ENCODE measurements at places on chromosomes 7 and 10.

DNA sequence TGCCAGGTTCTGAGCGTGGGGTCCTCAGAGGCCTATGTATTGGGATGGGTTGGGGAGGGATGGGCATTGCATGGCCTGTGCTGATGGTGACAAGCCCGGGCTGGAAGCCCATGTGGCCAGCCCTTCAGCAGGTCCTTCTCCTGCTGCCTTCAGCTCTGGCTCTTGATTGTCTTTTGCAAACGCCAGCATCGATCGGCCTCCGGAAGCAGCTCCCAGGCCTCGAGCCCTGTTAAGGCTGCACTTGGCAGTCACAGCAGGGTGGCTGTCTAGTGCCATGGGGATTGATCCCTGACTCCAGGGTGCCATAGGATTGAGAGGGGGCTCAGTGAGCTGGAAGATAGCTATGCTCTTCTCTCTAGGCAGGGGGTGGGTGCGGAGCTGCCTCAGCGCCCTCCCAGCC is 51.4 kb downstream of the CDH23 start:
- no peak overlapping the region for H3K4me3 ChIP-seq
- H3K36me3 ChIP-seq: no peaks in the 10 kb centered on the region
- H3K4me1 ChIP-seq: no peaks in the 10 kb centered on the region
- H3K27ac ChIP-seq: no peak overlapping the region
- DNase-seq: no peak

DNA sequence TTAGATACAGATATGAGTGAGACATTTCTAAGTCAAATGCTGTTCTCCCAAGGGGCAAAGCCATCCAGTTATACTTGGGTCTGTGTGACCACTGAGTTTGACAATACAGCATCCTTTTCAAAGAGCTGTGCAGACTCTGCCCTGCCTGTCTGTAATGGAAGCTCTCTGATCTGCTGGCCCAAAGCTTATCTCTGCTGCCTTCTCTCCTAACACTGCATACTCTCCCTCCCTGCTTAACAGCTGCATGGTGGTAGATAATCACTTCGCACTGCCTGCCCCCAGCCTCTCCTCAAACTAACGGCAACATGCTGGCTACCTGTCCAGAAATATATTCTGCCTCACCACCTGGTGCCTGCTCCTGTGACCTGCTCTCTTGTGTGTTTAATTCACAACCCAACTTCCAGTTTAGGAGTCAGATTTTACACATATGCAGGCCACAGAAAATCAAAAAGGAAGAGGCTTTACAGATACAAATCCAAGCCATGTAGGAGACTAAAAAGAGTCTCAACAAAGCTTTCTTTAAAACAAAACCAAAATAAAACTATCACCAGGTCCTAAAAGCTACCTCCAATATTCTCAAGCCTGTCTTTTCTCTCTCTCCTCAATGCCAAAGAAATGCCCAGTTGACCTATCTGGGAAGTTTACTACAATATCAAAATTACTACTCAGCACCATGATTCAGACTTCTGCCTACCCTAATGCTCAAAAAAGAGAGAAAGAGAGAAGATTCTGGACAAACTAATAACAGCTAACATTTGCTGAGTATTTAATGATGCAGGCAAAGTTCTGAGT is 145.6 kb downstream of the RELN start:
- H3K36me3 ChIP-seq: no peaks in the 10 kb centered on the region
- DNase-seq: no peak
- no peak overlapping the region for H3K4me3 ChIP-seq
- H3K27ac ChIP-seq: no peak overlapping the region
- no peaks in the 10 kb centered on the region for H3K4me1 ChIP-seq
- H3K27me3 ChIP-seq: no peaks in the 10 kb centered on the region

DNA sequence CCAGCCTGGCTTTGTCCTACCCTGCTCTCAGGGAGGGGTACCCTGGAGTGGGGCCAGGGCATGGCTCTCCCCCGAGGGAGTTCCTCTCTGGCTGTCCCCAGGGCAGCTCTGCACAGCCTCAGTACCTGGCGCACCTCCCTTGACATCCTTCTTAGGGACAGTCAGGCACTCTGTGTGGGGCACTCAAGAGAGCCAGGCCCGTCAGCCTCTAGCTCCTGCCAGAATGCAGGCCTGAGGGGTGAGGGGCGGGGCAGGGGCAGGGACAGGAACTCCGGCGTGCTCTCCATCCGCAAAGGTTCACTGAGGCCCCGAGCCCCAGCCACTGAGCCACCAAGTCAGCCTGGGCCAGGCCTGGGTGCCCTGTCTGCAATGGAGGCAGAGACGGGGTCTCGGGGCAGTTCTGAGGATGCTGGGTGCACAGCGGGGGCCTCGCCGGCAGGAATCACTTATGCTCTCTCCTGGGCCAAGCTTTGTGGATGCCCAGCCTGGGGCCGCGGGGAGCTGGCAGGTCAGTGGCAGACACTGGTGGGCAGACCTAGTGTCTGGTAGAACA is 10.1 kb downstream of the LIMK1 start:
- no peak for DNase-seq
- peak overlapping the region; percentile 91 for H3K27ac ChIP-seq
- H3K27me3 ChIP-seq: no peaks in the 10 kb centered on the region
- peak overlapping the region; percentile 60 for H3K4me3 ChIP-seq
- peaks cover 7% of the 10 kb centered on the region for H3K36me3 ChIP-seq

GRCh38 chr7:158085741-158086695 is 501.6 kb downstream of the PTPRN2 start:
- no peak overlapping the region for H3K4me3 ChIP-seq
- H3K36me3 ChIP-seq: no peaks in the 10 kb centered on the region
- H3K4me1 ChIP-seq: no peaks in the 10 kb centered on the region
- DNase-seq: no peak
- H3K27me3 ChIP-seq: peaks cover 3% of the 10 kb centered on the region

GRCh38 chr10:81873231-81873931 is 1.6 kb upstream of the NRG3 start:
- no peak overlapping the region for H3K4me3 ChIP-seq
- peaks cover 25% of the 10 kb centered on the region for H3K27me3 ChIP-seq
- no peak for DNase-seq
- peaks cover 15% of the 10 kb centered on the region for H3K4me1 ChIP-seq
- H3K27ac ChIP-seq: no peak overlapping the region

DNA sequence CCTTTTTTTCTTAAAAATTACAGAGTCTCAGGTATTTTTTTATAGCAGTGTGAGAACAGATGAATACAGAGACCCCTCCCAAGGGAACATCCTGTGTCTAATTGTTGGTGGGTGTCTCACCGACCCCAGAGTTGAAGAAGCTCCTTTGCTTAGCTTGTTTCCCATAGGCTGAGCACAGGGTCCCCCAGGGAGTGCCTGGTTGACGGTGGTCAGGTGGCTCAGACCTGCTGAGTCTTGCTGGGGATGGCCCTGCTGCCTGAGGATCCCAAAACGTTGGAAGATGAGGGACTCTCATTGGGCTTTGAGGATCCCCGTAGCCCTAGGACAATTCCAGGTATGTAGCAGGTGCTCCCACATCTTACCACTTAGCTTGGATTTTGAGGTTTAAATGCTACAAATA is 19.5 kb downstream of the SCART1 start:
- no peak for DNase-seq
- H3K4me1 ChIP-seq: no peaks in the 10 kb centered on the region
- H3K27ac ChIP-seq: peak overlapping the region; percentile 46

DNA sequence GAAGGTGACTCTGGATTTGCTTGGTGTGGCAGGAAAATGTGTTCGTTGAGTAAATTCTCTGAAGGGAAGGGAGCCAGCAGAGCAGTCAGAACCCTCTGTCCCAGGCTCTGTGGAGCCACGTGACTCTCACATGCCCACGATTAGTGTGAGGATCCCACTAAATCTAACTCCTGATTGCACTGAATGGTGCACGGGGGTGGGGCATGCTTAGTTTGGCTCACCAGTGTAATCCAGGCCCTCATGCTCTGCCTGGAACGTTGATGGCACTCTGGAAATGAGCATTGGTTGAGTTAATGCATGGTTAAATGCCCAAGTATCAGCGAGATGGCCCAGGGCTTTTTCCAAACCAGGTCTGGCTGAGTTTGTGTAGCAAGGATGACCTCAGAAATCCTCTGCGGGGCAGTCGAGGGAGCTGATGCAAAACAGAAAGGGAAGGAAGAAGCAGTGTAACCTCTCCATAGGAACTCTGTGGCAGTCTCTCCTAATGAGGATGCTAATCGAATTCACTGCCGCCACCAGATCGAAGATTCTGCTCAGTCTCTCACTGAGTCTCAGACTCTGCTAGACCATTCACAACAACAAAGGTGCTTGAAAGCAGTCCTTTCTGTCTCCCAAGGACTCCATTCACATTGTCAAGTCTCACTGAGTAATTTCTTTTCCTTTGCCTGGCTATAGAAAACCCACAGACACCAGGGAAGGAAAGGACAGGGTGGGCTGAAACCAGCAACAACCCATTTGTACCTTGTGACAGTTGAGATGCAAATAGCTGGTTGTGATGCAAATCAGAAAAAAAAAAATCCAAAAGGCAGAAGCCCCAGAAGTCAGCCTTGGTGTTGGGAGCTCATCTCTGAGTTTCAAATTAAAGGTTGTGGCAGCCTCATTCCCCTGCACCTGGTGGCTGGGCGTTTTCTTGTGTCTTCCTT is 98.1 kb downstream of the C10orf105 start:
- DNase-seq: no peak
- no peaks in the 10 kb centered on the region for H3K36me3 ChIP-seq

DNA sequence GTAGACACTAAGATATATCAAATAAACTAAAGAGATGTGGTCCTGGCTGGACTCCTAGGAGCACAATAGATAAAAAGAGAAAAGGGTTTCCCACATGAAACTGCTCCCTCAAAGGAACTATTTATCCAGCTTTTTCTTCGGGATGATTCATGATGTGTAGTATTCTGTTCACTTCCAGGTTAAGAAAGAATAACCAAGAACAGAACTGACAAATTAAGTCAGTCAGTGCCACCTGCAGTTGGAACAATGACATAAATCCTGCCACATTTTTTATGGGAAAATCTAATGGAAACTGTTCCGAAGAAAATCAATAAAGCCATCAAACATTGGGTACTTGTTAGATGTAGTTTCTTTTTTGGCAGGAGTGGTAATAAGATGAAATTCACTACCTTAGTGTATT is 87.1 kb downstream of the POLR1F start:
- H3K27me3 ChIP-seq: no peaks in the 10 kb centered on the region
- H3K27ac ChIP-seq: no peak overlapping the region
- H3K36me3 ChIP-seq: no peaks in the 10 kb centered on the region
- no peak for DNase-seq
- no peaks in the 10 kb centered on the region for H3K4me1 ChIP-seq
- no peak overlapping the region for H3K4me3 ChIP-seq

DNA sequence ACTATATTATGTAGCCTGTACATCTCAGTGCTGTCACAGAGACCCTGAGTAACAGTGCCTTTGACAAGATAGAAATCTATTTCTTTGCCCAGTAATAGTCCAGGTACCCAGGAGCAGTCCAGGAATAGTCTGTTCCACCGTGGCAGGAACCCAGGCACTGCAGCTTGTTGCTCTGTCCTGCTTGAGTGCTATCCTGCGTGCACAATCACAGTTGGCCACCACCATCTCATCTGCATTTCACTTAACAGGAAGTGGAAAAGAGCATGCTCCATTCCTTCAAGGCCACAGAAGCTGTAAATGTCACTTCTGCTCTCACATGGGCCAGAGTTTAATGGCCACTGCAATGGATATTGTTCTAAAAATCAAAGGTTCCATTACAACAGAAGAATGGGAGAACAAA is 61.5 kb upstream of the PRR15 start:
- no peak overlapping the region for H3K27ac ChIP-seq
- H3K36me3 ChIP-seq: no peaks in the 10 kb centered on the region
- no peak overlapping the region for H3K4me3 ChIP-seq
- no peaks in the 10 kb centered on the region for H3K4me1 ChIP-seq

DNA sequence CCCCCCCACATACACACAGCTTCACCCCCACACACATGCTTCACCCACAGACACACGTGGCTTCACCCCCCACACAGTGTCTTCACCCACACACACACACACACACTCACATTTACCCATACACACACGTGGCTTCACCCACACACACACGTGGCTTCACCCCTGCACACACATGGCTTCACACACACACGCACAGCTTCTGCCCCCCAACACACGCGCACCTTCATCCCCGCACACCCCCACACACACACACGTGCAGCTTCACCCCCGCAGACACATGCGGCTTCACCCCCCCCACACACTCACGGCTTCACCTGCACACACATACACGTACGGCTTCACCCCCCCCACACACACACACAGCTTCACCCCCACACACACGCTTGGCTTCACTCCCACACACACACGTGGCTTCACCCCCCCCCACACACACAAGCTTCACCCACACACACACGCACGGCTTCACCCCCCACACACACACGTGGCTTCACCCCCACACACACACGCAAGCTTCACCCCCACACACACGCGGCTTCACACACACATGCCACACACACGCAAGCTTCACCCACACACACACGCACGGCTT is 82.4 kb downstream of the NKX6-2 start:
- H3K4me3 ChIP-seq: no peak overlapping the region
- no peak overlapping the region for H3K27ac ChIP-seq
- no peak for DNase-seq
- no peaks in the 10 kb centered on the region for H3K27me3 ChIP-seq
- peaks cover 6% of the 10 kb centered on the region for H3K36me3 ChIP-seq

GRCh38 chr7:102439963-102440795 is 6.8 kb downstream of the ORAI2 start:
- H3K4me1 ChIP-seq: no peaks in the 10 kb centered on the region
- DNase-seq: no peak
- H3K27me3 ChIP-seq: no peaks in the 10 kb centered on the region
- H3K36me3 ChIP-seq: peaks cover 25% of the 10 kb centered on the region

DNA sequence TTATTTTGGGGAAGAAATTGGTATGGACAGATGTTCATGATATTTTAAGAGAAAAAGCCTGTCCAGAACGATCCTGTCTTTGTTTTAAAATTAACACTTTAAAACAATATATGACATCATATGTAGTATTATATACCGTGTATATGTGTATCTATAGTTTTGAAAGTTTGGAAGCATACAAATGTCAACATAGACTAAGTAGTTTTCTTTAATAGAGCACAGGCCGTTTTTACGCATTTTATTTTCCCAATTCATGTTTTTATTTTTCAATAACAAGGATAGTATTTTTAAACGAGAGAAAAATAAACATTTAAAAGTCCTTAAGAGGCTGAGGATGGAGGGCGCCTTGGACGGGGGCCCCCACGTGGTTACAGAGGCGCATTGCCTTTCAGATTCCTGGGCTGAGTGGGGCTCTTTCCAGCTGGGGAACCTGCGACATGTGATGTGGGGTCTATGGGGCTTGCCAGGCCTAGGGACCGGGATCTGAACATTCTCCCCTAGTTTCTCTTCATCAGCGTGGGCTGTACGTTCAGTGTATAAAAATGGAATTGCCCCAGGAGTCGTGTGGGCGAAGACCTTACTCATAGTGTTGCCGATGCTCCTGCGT is 127.8 kb upstream of the ZNF746 start:
- H3K27ac ChIP-seq: no peak overlapping the region
- H3K4me3 ChIP-seq: peak overlapping the region; percentile 57
- peaks cover 17% of the 10 kb centered on the region for H3K4me1 ChIP-seq

DNA sequence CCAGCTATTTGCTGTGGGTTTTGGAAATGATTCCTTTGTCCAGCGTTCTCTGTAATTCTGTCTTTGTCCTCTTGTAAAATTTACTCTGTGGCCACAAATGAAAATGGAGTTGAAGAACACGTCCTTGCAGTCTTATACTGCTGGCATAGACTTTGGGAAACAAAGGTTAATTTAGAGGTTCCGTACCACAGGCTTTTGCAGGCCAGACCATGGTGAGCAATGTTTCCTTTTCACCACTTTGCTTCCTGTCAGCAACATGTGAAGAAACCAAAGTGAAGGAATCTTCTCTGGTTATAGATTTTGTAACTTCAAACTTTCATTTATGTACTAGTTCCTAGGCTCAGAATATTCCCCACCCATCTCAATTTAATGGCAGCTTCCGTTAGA is 488.5 kb downstream of the MDFIC start:
- no peaks in the 10 kb centered on the region for H3K36me3 ChIP-seq
- no peaks in the 10 kb centered on the region for H3K27me3 ChIP-seq
- no peak overlapping the region for H3K27ac ChIP-seq
- H3K4me3 ChIP-seq: no peak overlapping the region
- no peak for DNase-seq

All from T-cell (primary cell).